ENCODE measurements at places on chromosomes 7 and 10.

GRCh38 chr10:96891840-96892239 is 59.7 kb downstream of the LCOR start:
- DNase-seq = no peak

GRCh38 chr7:149291036-149291780 is 29.2 kb downstream of the ZNF783 start:
- DNase-seq = no peak

DNA sequence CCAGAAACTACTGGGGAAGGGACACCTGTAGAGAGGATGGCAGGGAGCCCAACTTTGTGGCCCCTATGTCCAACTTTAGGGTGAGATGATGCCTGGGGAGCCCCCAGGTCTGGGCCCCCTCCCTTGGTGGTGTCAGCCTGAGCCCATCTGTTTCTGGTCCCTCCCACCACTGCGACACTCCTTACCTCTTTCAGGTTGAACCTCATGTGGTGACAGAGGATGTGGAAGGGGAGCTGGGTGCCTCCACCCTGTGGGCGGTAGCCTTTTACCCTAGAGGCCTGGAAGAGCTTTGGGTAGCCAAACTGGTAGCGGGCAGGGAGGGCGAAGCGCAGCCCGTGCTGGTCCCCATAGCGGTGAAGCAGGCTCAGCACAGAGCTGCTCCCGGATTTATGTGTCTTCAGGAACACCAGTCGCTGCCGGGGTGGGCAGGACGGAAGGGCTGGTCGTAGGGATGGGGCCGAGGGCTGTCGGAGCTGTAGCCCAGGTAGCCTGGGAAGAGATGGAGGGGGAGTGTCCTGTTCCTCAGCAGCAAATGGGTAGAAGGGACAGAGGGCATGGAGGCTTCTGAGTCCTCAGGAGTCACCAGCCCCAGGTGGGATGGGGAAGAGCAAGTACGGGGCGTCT is 2.0 kb downstream of the GAL3ST4 start:
- no peak for DNase-seq

DNA sequence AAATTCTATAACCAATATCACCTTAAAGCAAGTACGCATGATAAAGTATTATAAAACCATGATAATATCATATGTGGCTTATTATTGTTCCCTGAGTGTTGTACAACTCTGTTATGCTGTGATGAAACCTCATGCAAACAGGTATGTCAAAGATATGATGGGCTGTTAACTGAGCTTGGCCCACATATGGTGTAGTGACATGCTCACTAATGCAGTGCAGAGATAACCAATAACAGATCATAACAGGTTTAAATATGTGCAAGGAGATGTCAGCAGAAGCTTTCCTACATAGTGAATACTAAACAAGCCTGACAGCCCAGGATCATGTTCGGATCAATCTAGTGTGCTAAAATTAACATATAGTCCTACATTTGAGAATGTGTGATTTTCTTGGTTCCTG is 9.6 kb downstream of the CFTR start:
- DNase-seq = no peak

DNA sequence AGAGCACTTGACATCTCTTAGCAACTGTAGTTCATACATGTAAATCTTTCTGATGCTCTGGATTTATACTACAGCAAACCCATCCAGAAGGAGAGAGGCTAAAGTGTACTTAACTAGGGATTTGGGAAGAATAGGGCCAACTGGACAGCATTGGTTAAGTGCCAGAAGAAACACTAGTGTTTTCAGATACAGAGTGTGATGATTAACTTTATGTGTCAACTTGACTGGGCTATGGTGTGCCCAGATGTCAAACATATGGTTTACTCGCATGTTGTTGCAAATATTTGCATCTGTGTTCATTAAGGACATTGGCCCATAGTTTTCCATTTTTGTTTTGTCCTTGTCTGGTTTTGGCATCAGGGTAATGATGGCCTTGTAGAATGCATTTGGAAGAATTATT is 384.7 kb upstream of the KCND2 start:
- no peak for DNase-seq

All from activated CD8-positive, alpha-beta memory T cell treated with anti-CD3 and anti-CD28 coated beads for 48 hours (primary cell).